ENCODE measurements at places on chromosomes 13 and 19.

DNA sequence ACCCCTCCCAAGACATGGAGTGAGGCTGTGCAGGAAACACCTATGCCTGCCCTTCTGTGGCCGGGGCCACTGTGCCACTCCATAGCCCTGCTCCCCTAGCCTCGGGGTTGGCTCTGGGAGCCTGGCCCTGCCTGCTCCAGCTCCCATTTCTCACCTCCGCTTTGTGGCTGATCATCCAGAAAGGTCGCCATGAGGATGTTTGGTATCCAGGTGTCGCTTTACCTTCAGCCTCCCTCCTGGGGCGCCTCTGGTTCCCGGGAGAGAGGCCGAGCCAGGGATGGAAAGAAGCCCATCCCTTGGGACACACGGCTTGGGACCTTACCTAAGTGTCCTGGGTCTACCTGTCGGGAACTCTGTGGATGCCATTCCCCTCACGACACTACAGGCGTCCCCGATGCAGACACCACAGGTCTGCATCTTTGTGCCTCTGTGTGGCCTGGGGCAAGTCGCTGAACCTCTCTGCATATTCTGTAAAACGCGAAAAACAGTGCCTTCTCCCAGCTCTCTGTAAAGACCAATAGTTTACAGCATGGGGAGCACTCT is 3.4 kb upstream of the MCF2L start:
- no peak for DNase-seq

- no peak for DNase-seq
Observed at GRCh38 chr19:31694761-31695160, 345.5 kb upstream of the TSHZ3 start.

DNA sequence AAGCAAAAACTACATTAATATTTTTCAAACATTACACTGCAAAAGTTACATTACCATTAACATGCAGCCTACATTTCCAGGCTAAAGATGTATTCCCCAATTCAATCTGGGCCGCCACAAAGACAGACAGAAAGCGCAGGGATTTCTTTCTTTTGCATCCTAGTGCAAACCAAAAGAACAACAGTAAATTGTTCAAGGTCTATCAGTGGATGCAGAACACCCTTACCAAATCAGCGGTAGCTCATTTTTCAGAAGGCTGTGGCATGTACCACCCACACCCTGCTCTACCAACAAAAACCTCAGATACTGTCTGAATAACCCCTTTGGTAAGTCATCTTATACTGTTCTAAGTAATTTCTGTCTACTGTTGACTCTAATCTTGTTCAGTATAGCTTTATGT is 3.6 kb downstream of the TPT1 start:
- no peak for DNase-seq

DNA sequence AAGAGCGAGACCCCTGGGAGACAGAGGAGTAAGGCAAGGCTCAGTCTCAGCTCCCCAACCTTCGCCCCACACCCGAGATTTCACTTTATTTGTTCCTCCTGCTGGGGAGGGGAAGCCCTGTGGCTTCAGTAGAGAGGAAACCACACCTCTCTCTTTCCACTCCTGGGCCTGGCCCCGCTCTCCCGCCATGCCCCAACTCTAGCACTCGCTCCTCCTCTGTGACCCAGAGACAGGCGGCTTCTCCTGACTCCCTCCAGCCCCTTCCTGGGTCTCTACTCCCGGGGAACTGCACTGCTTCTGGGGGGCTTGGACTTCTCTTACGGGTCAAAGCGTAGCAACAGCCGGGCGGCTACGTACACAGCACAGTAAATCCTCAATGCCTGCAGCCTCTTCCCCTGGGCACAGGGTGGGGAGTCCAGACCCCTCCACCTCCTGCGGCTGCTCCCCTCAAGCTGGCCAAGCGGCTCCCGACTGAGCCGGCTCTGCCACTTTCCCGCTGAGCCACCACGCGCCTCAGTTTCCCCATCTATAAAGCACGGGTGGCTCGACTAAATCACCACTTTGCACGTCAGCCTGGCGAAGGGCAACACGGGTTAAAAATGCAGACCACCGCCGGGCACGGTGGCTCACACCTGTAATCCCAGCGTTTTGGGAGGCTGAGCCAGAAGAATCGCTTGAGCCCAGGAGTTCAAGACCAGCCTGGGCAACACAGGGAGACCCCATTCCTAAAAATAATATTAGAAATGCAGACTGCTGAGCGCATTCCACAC is 1.4 kb downstream of the RNF126 start:
- no peak for DNase-seq

GRCh38 chr13:99199541-99200431 is 868 bp upstream of the UBAC2 start:
- no peak for DNase-seq

GRCh38 chr19:40594255-40594654 is 6.9 kb upstream of the LTBP4 start:
- no peak for DNase-seq

GRCh38 chr13:87208636-87209035 is 462.5 kb upstream of the SLITRK5 start:
- no peak for DNase-seq

DNA sequence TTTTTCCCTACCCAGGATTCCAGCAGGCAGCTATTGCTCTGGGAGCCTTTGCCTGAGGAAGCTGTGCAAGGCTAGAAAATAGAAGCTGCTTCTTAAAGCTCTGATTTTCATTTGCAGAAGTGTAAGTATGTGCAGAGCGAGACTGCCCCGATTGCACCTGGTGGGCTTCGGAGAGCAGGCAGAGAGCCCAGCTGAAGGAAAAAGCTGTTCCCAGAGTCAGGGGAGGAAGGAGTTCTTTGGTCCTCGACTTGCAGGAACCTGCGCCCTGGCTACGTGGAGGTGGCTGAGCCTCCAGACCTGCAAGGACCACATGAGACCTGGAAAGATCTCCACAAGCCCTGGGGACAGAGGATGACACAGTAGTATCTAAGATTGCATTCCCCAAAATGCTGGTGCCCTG is 235.0 kb upstream of the ARGLU1 start:
- DNase-seq = no peak

DNA sequence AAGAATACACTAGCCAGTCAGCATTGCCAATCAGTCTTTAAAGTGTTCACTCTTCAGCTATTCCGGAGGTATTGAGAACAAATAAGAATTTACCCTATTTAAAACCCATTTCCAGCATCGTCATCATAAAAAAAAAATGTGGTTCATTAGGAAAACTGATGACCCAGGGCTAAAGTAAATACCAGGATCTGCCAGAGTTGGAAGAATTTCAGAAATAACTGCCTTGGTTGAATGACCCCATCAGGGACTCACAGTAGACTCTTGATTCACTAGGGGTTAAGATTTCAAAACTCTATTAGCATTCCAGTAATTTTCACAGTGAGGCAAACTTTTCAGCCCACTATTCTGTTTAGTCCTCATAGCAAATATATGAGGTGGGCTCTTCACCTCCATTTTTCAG is 377.0 kb downstream of the ITGBL1 start:
- DNase-seq = no peak

DNA sequence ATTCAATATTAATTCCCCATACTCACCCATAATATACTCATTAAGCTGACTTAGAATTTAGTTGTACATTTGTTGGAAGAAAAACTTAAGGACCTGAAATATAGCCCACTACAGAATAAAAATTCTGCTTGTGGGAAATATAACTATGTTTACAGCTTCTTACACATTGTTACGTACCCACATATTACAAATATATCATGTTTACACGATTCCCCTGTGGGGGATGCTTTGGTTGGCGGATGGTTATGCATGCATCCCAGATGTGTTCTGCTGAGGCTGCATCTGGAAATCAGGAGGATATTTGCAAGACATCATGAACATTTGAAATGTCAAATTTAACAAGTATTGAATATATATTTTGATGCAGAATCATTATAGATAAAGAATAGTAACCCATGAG is 79.5 kb upstream of the KL start:
- no peak for DNase-seq

DNA sequence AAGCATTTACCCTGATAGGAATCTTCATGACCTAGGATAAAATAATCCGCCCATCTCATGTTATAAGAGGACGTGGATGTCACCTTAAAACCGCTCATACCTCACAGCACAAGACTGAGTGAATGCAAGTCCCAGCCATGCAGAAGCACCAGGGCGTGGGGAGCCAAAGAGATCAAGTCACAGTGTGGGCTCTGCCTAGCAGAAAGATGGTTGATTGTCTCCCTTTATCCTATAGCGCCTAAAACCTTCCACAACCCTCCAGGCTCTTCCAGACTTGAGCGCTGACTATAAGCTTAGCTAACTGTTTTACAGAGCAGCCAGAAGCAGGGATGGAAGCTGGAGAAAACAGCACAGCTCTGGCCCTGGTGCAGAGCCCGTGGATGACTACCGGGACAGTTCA is 6.8 kb upstream of the ANKRD10 start:
- DNase-seq = no peak

DNA sequence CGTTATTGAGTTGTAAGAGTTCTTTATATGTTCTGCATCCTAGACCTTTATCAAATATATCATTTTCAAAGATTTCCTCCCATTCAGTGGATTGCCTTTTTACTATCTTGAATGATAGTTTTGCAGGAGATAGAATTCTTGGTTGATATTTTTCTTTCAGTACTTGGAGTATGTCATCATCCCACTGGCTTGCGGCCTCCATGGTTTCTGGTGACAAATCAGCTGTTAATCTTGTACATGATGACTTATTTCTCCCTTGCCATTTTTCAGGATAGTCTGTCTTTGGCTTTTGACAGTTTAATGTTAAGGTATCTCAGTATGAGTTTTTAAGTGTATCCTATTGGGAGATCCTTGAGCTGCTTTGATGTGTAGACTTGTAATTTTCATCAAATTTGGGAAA is 8.5 kb downstream of the ZNF557 start:
- no peak for DNase-seq

DNA sequence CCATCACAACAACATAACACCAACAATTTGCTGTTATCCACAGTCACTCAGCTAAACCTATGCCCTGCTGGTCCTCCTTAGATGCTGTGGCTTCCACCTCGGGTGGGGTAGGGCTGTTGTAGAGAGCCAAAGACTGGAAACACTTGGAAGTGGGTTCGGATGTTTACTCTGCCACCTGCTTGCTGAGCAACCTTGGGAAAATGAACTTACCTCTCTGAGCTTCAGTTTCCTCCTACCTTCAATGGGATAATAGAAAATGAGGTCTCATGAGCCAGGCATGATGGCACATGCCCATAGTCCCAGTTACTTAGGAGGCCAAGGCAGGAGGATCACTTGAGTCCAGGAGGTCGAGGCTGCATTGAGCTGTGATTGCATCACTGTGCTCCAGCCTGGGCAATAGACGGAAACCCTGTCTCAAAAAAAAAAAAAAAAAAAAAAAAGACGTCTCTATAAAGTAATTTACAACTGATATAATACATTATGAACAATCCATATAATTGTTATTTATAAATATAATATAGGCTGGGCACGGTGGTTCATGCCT is 3.3 kb upstream of the SYCN start:
- no peak for DNase-seq

GRCh38 chr19:632579-633067 is 714 bp downstream of the POLRMT start:
- peak; percentile 16 for DNase-seq

DNA sequence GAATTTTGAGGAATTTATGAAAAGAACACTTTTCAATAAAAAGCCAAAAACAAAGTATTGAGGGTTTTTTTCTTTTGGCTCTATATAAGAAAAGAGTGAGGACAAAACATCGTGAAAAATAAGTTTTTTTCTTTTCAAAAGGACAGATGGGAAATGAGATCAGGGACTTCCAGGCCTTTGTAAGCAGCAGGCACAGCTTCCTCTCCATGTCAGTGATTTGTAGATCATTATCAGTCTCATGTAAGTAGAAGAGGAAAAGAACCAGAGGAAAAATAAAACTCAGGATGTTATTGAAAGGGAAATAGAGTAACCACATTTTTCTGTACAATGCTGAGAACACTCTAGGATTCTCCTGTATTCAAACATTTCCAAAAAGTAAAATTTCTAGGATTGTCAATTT is 29.9 kb downstream of the DOCK9 start:
- DNase-seq = no peak
